ENCODE measurements at places on chromosomes 7 and 10.

- DNase-seq, result no peak
- peaks cover 40% of the 10 kb centered on the region for H3K27me3 ChIP-seq
- H3K27ac ChIP-seq, result no peak overlapping the region
- H3K4me1 ChIP-seq, result no peaks in the 10 kb centered on the region
- no peak overlapping the region for H3K4me3 ChIP-seq
Measured at GRCh38 chr10:12690525-12691126, 310.9 kb downstream of the CCDC3 start.

DNA sequence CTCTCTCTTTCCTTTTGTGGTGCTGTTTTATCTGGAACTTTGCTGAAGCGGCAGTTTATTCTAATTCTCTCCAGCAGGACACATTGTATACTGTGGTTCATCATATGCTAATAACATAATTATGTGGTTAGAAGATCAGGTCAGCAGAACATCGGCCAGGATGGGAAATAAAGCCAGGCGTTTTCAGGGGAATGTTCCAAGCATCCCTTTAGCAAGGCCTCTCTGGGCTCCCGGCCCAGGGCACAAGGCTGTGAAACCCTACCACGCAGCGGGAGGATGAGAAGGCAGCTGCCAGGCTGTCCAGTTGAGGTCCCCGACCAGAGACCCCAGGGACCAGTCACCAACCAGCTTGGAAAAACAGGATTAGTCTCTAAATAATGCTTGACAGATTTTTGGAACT is 112.2 kb upstream of the GALNT17 start:
- H3K36me3 ChIP-seq, result no peaks in the 10 kb centered on the region
- H3K27ac ChIP-seq, result no peak overlapping the region
- DNase-seq, result no peak
- H3K27me3 ChIP-seq, result no peaks in the 10 kb centered on the region
- no peaks in the 10 kb centered on the region for H3K4me1 ChIP-seq
- no peak overlapping the region for H3K4me3 ChIP-seq

GRCh38 chr7:120799147-120799546 is 58.8 kb downstream of the TSPAN12 start:
- H3K4me3 ChIP-seq, result no peak overlapping the region
- H3K27ac ChIP-seq, result no peak overlapping the region
- H3K4me1 ChIP-seq, result peaks cover 6% of the 10 kb centered on the region
- no peaks in the 10 kb centered on the region for H3K36me3 ChIP-seq
- no peak for DNase-seq

- H3K4me3 ChIP-seq, result no peak overlapping the region
- peaks cover 24% of the 10 kb centered on the region for H3K4me1 ChIP-seq
- no peak overlapping the region for H3K27ac ChIP-seq
- no peaks in the 10 kb centered on the region for H3K27me3 ChIP-seq
Measured at GRCh38 chr7:38187794-38188440, 9.9 kb downstream of the STARD3NL start.

- no peak overlapping the region for H3K27ac ChIP-seq
- no peak for DNase-seq
- no peaks in the 10 kb centered on the region for H3K36me3 ChIP-seq
- peaks cover 61% of the 10 kb centered on the region for H3K27me3 ChIP-seq
- no peaks in the 10 kb centered on the region for H3K4me1 ChIP-seq
Measured at GRCh38 chr10:1467334-1468076, 269.8 kb downstream of the ADARB2 start.

DNA sequence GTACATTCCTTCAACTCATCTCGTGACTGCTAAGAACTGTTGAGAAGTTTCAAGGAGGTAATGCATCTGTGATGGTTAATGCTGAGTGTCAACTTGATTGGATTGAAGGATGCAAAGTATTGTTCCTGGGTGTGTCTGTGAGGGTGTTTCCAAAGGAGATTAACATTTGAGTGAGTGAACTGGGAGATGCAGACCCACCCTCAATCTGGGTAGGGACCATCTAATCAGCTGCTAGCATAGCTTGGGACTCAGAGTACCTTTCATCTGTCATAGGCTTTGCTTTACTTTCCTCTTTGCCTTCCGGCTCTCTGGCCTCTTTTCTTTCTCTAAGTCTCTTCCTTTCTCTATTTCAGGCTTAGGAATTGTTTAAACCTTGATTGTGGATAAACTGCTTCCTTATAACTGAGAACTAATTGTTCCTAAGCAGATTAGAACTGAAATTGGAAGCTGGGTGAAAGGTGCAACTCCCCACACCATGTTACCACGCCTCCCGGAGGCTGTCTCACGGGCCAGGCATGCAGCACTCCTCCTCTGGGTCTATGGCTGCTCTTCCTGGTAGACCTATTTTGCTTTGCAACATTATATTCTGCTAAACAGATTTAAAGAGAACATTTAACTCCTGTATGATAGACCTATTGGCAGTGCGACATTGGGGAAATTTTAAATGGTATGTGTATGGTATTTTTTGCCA is 298.2 kb downstream of the CCSER2 start:
- no peaks in the 10 kb centered on the region for H3K36me3 ChIP-seq
- peak; percentile 53 for DNase-seq
- peaks cover 9% of the 10 kb centered on the region for H3K27me3 ChIP-seq
- H3K4me3 ChIP-seq, result peak overlapping the region; percentile 35
- H3K4me1 ChIP-seq, result peaks cover 13% of the 10 kb centered on the region

- peaks cover 45% of the 10 kb centered on the region for H3K4me1 ChIP-seq
- H3K4me3 ChIP-seq, result peak overlapping the region; percentile 41
- peak; percentile 17 for DNase-seq
Measured at GRCh38 chr7:105224884-105225651, 163.7 kb downstream of the SRPK2 start.

GRCh38 chr10:29668628-29669027 is 33.9 kb upstream of the SVIL start:
- H3K4me3 ChIP-seq, result peak overlapping the region; percentile 22
- peak overlapping the region; percentile 84 for H3K27ac ChIP-seq
- peak; percentile 63 for DNase-seq
- peaks cover 59% of the 10 kb centered on the region for H3K36me3 ChIP-seq
